NCI-H510A treated with DMSO at 0.1 percent for 48 hours (cell line): ENCODE measurements at places on chromosomes 5 and 9.

DNA sequence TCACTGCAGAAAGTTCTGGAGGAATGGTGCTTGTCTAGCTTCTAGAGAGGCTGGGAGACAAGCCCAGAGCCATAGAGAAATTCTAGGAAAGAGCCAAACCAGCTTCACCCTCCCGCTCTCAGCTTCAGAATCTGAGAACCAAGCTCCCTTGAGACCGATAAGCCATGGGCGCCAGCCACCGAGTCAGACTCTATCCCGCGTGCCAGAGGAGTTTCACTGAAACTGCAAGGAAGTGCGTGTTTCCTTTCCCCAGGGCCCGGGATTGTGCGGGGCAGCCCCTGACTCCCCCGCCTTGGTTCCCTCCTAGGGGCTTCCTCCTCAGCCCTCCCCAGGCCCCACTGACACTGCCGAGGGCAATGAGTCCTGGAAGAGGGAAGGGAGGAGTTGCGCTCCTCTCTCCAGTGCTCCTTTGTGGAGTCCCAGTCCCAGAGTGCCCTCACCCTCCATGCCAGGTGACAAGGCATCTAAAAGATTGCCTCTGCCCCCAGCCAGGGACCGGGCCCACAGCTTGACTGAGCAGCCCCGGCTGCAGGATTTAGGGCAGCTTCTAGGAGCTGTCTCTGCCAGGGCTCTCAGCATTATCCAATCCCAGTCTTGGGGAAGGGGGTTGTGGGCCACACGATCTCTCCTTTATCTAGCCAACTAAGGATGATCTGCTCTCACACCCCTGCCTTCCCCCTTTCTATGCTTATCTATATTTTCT is 18.4 kb upstream of the TCF7 start:
- DNase-seq: no peak

- no peak for DNase-seq
These were observed 89.4 kb downstream of the SLC44A1 start for GRCh38 chr9:105333811-105334210.

DNA sequence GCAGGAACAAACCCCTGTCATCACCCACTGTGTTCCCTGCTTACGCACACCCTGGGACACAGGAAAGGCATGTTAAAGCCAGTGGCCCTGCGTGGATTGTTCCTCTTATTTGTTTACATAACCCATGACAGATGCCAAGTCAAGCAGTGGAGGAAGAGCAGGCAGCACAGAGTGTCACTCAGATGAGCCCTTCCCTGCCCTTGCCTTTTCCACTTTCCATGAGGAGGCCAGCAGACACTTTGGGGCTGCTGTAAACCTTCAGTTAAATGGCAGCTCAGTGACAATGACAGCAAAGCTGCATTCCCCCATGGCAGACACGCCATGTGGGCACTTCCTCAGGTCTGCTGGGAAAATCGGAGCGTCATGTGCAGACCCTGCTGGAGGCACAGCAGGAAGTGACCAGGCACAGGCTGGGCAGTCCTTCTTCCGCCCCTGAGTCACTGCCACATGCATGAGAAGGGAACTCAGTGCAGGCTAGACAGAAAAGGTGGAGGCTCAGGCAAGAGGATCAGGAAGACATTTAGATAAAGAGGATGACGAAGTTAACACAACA is 216.8 kb upstream of the PIK3R1 start:
- DNase-seq: no peak

DNA sequence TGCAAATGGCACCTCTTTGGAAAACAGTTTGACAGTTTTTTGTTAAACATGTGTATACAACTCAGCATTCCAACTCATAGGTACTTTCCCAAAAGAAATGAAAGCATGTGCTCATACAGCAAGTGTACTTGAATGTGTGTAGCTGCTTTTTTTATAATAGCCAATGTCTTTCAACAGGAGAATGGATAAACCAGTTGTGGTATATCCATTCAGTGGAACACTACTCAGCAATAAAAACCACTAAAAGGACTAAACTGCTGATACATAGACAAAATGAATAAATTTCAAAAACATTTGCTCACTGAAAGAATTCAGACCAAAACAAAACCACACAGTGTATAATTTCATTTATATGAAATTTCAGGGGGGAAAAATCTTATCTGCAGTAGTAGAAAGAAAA is 267.3 kb downstream of the NR2F1-AS1 start:
- DNase-seq: no peak

GRCh38 chr5:109394806-109395205 is 15.0 kb downstream of the PJA2 start:
- no peak for DNase-seq

- peak; percentile 9 for DNase-seq
These were observed 92.9 kb upstream of the GRHPR start for GRCh38 chr9:37329576-37329975.

- no peak for DNase-seq
These were observed at the start of gene FAT2 for GRCh38 chr5:151591144-151591819. TSS of gene FAT2 (minus strand) at chr5:151591331. CDS start at chr5:151568931, 22,400 bp downstream.

- no peak for DNase-seq
These were observed 10.8 kb downstream of the S1PR3 start for GRCh38 chr9:89001917-89002540.

GRCh38 chr5:19928562-19929421 is 59.2 kb downstream of the CDH18 start:
- no peak for DNase-seq
